ENCODE measurements at places on chromosomes 7 and 10.

GRCh38 chr7:28812616-28813015 lies 145.5 kb downstream of the TRIL start:
- DNase-seq = no peak

- DNase-seq = no peak
Measured at GRCh38 chr10:30579574-30579973, 50.0 kb downstream of the LYZL2 start.

- DNase-seq = no peak
Measured at GRCh38 chr10:102660888-102661657, 16.8 kb downstream of the TRIM8 start.

GRCh38 chr10:75658915-75659314 lies 227.5 kb downstream of the LRMDA start:
- no peak for DNase-seq

GRCh38 chr10:5964736-5965135 lies 12.6 kb downstream of the IL15RA start:
- DNase-seq = no peak

- no peak for DNase-seq
Measured at GRCh38 chr10:29761916-29762315, 127.1 kb upstream of the SVIL start.

GRCh38 chr7:137925091-137925490 lies 76.8 kb downstream of the CREB3L2 start:
- no peak for DNase-seq

GRCh38 chr10:129222436-129222835 lies 244.6 kb upstream of the MGMT start:
- DNase-seq = no peak

DNA sequence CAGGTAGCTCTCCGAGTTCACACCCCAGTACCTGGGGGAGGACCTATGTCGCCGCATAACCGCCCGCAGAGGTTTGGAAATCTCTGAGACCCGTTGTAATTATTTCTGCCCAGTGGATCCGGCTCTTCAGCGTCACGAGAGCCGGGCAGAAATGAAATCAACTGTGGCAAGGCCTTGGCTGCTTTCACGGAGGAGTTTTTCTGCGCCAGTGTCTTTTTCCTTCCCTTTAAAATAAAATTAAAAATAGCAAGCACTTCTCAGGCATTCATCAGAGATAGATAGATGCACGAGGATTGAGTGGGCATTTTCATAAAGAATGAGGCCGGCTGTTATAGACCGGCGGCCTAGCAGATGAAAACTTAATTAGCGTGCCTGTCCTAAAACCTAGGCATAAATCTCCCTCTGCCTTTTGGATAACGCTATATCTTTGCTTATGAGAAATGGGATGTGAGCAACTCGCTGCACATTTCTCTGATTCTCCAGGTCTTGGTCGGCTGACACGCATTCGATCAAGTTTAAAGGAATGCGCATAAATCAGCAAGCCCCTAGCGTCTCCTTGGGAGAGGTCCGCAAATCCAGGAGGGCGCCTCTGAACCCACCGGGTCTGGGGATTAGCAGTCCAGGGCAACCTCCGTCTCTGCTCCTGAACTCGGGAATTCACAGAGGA lies 6.4 kb downstream of the HOXA13 start:
- no peak for DNase-seq

GRCh38 chr10:104254493-104255310 lies at the start of gene GSTO1:
Gene GSTO1 (plus strand): TSS chr10:104254892. CDS start chr10:104254929, 37 bp downstream.
- peak; percentile 80 for DNase-seq

- DNase-seq = peak; percentile 68
Measured at GRCh38 chr10:127577376-127578258, 28.5 kb downstream of the NPS start.

- no peak for DNase-seq
Measured at GRCh38 chr10:129631006-129631405, 164.0 kb downstream of the MGMT start.

DNA sequence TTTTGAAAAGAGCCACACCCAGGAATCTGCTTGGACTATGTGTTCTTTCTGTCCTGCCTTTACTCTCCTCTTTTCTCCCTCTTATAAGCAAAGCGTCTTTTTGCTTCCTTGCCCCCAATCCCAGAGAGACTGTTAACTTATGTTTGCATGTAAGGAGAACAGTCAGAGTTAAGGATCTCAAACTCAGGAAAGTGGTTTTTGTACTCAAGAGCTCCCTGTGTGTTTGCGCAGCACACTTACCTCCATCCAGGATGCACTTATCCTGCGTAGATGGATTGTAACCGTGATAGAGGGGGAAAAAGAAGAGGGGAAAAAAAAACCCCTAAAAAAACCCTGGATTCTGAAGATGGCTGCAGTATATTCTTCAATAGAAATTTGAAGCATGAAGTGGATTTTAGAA lies 228.9 kb downstream of the AUTS2 start:
- no peak for DNase-seq

DNA sequence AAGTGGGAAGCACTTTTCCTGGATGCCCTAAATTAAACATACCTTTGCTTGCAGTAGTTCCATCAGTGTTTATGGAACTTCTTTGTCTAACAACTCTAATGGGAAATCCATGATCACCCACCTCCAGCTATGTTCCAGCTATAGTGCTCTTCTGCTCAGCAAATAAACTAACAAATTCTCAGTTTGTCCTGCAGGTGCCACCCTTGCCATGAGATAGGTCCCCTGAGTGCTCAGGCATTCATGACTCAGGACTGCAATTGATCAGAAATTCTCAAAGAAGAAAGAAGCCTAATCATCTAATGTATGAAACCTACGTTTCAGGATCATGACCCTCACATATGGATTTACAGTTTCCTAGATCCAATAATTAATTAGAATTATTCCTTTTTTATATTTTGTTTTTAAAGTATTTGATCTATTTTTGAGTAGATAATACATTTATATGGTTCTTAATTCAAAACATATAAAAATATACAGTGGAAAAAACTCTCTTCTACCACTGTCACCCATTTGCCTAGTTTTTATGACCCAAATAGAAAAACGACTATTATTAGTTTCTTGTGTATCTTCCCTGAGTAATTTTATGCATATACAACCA lies 48.7 kb upstream of the DYNC1I1 start:
- DNase-seq = peak; percentile 78

DNA sequence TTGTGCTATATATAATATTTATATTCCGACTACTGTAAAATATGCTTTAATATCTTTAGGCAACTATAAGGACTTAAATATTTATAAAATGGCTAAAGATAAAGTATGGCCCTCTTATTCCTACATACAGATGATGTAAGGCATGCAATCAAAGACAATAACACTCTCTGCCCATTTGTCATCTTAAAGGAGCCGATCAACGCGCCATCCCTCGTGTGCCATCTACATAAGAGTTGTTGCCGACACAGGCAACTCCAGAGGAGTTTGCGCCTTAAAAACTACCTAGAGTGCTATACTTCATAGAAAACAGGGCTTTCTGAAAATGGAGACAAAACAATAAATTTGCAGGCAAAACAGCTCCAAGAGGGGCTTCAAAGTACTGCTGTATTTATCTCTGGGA lies 709.0 kb downstream of the KCNMA1 start:
- no peak for DNase-seq

DNA sequence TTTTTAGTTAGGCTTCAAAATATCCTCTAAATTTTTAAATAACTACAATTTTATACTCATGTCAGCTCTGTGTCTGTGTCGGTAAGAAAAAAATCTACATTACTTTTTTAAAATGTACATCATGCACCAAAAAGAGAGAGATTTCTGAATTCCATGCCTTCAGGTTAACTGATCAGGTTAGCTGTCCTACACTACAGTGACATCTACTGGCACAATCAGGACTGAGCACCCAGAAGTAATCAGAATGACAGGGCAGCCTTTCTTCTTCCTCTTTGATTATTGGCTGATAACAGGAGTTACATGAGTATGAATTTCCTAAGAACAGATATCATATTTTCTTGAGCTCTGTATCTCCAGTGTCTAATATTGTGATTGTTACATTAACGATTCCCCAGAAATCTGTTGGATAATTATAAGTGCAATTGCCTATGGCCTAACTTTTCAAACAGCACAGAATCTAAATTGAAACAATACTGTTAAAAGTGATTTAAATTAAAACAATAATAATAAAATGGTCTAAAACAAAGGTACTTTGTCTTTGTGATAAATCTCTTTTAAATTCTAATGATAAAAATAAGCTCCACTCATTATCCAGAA lies 41.8 kb upstream of the HYCC1 start:
- DNase-seq = peak; percentile 82

DNA sequence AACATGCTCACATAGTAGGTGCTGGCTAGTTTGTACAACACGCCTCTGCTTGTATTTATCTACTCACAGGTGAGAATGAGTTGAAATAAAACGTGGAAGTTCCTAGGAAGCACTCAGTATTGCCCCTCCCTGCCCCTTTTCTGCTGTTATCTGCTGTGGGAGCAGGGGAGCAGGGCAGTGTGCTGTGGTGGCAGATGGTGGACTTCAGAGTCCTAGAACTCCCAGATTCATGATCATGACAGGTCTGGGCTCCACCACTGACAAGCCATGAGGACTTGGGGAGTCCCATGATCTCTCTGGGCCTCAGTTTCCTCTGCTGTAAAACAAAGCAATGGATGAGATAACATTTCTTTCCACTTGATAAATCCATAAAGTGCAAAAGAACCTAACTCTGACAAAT lies 11.6 kb upstream of the PRKCQ start:
- DNase-seq = no peak

GRCh38 chr7:42734568-42734967 lies 177.3 kb downstream of the C7orf25 start:
- DNase-seq = no peak

GRCh38 chr10:69888882-69889584 lies 87.3 kb downstream of the COL13A1 start:
- DNase-seq = no peak

DNA sequence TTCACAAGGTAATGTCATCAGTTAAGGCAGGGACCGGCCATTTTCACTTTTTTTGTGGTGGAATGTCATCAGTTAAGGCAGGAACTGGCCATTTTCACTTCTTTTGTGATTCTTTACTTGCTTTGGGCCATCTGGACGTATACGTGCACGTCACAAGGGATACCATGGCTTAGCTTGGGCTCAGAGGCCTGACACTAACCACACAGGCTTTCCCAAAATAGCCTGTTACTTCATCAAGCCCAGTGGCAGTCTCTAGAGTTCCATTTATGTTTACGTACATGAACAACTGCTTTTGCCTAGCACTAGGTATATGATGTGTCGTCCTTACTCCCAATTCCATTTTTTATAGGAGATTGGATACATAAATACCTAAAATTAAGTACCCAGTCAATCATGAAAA lies 237.9 kb downstream of the C7orf25 start:
- no peak for DNase-seq

- peak; percentile 71 for DNase-seq
Measured at GRCh38 chr10:79904671-79905321, 44.1 kb downstream of the SFTPD start.

GRCh38 chr7:76000566-76000965 lies 6.2 kb upstream of the TMEM120A start:
- no peak for DNase-seq

DNA sequence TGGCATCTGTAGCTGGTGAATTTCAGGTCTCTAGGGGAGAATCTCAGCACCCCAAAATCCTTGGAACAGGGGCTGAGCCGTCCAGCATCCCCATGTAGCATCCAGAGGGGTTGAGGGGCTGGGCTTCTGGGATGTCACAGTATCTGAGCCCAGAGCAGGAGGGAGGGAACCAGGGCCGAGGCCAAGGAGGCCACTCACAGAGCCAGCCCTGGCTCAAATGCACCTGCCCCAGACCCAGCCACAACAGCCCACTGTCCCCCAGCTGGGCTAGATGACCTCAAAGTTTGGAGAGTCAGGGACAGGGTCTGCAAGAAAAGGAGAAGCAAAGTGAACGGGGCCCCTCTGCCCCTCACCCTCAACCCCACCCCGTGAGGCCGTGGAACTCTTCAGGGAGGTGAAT lies 22.3 kb downstream of the VSIR start:
- no peak for DNase-seq

DNA sequence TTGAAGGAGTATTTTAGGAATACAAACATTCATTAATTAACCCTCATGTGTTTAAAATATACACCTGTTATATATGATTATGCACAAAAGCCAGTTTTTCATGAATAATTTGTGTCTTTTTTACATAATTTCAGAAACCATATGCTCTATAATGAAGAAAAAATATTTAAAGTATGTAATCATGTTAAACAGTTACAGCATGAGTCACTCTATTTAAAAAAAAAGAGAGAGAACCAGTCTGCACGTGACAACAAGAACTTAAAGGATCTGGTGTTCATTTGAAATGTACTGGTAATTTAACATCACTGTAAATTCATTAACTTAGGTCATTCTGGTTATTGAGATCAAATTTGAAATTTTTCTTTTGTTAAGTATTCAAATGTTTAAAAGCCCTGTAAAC lies 228.5 kb downstream of the CACNB2 start:
- peak; percentile 8 for DNase-seq

- no peak for DNase-seq
Measured at GRCh38 chr7:69700331-69700730, 102.1 kb downstream of the AUTS2 start.

DNA sequence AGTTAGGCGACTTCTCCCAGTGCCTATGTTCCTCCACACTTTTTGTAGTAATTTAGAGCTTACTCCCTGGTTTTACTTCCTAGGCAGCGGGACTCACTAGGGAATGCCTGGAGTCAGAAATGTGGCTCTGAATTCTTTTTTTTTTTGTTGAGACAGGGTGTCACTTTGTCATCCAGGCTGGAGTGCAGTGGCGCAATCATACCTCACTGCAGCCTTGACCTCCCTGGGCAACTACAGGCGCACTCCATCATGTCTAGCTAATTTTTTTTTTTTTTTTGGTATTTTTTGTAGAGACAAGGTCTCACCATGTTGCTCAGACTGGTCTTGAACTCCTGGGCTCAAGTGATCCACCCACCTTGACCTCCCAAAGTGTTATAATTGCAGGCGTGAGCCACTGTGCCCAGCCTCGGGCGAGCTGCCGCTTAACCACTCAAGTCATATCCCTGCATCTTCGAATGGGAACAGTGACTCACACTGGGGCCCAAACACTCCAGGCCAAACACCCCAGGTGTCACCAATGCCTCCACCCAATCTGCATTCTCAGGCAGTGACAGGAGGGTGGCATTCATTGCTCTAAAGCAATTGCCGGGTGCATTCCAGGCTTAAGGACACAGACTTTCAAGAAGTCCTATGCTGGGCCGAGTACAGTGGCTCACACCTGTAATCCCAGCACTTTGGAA lies 19.6 kb downstream of the RGS10 start:
- no peak for DNase-seq

DNA sequence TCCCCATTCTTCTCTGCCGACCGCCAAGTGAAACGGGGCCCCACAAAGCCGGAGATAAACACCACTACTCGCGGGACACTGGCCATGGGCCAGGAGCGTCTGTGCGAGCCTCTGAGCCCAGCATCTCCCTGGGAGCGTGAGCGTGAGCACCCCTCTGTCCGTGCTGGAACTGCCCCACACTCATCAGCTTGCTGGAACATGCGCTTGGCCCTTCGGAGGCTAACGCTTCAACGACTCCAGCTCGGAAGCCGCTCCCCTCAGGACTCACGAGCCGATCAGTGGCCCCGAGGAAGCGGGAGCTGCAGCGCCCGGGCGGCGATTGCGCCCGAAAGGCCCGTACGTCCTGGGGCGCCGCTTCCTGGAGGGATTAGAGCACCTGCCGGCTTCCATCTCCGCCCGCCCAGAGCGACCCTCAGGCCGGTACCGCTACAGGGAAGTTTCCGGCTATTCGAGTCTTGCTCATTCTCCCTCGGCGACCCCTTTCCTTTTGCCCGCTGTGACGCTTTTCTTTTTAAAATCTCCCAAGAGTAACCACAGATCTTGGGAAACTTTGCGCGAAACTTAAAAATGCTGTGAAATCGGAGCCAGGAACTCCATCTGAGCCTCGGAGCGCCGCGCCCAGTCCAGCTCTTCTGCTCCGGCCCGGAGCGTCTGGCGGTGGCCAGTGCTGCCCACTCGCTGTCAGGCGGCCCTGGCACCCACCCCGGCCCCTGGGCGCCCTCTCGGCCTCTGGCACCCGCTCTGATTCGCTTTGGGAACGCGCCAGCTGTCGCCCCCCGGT lies 1.0 kb downstream of the TLL2 start:
- DNase-seq = peak; percentile 70
